ENCODE measurements at places on chromosomes 7 and 10.

DNA sequence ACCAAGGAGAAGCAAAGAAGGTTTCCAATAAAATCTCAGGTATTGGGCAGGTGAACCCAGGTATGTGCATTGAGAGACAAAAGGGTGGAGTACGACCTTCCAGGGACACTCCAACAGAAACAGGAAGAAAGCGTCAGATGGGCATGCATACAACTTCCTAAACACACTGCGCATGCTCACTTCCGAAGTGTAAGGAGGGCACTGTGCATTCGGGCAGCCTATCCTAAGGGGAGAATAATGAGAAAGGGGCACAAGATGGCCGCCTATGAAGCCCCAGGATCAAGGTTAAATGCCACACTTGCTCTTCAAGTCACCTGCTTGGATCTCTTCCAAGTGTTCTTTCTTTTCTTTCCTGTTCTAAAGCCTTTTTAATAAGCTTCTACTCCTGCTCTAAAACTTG lies 39.4 kb upstream of the PRSS1 start:
- no peak for DNase-seq

GRCh38 chr10:27861781-27862180 lies 116.2 kb upstream of the MKX start:
- DNase-seq = no peak

DNA sequence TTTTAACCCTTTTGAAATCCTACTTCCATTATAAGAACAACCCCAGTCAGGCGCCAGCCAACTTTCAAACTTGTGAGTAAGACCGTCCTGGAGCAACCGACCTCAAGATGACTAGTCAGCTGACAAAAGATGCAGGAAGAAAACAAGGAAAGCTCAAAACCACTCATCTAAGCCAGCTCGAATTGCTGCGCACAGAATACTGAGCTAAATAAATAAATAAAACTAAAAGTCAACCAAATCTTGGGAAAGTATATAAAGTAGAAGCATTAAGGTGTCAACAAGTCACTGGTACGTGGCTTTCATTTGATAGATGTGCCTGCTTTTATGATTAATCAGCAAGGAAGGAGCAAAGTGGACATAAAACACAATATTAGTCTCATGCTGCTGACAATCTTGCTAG lies 1269.8 kb downstream of the XPNPEP1 start:
- no peak for DNase-seq

- DNase-seq = no peak
Observed at GRCh38 chr10:27628621-27629020, 117.0 kb downstream of the MKX start.

DNA sequence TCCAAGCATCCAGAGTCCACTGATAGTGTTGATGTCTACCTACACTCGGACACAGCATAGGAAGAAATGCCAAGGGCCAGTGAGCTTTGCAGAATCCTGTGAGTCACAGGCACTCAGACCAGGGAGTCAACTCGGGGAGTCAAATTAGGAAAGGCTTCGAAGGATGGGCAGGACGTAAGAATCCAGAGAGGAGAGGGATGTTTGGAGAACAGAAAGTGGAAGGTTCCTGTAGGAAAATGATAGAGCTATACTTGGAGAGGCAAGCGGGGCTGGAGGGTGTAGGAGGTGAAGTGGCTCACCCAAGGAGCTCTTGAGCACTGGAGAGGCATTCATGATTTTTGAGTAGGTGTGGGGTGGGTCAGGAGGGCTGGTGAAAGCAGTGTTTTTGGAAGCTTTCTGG lies 3.0 kb downstream of the ZYX start:
- DNase-seq = no peak

GRCh38 chr7:106747804-106748203 lies 86.8 kb upstream of the CCDC71L start:
- no peak for DNase-seq

GRCh38 chr7:133081599-133082389 lies at the start of gene CHCHD3:
Gene CHCHD3, minus strand, starts transcription at chr7:133082090. Its CDS starts 153 bp downstream, at chr7:133081937.
- peak; percentile 93 for DNase-seq

DNA sequence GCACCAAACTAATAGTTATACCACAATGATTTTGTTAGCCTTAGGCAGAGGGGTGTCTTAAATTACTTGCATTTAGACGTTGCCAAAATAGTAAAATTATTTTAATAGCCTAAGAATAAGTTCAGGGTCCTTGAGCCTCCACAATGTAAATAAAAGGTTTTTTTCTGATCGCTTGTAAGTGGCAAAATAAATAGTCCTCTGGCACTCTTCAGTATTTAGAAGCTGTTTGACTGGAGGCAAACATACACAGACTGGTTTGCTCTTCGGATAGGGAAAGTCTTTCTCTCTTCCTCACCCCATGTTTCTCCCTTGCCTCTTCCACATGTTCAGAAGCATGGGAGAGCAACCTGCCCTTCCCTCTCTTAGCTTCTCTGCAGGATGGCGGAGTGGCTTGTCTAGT lies 49.5 kb upstream of the FAM180A start:
- peak; percentile 95 for DNase-seq

- DNase-seq = no peak
Observed at GRCh38 chr10:11003679-11004078, 14.0 kb upstream of the CELF2 start.

- DNase-seq = no peak
Observed at GRCh38 chr10:119023553-119023868, 6.0 kb upstream of the NANOS1 start.

GRCh38 chr7:149457766-149458165 lies 3.1 kb downstream of the ZNF777 start:
- DNase-seq = no peak

GRCh38 chr7:676246-676971 lies 50.1 kb upstream of the DNAAF5 start:
- no peak for DNase-seq
